ENCODE measurements at places on chromosomes 1 and 21.
A peak's percentile ranks its signal among the peaks of the same experiment; 100 is the strongest.

GRCh38 chr1:162087111-162087510 lies 17.6 kb downstream of the NOS1AP start:
- no peak for DNase-seq

DNA sequence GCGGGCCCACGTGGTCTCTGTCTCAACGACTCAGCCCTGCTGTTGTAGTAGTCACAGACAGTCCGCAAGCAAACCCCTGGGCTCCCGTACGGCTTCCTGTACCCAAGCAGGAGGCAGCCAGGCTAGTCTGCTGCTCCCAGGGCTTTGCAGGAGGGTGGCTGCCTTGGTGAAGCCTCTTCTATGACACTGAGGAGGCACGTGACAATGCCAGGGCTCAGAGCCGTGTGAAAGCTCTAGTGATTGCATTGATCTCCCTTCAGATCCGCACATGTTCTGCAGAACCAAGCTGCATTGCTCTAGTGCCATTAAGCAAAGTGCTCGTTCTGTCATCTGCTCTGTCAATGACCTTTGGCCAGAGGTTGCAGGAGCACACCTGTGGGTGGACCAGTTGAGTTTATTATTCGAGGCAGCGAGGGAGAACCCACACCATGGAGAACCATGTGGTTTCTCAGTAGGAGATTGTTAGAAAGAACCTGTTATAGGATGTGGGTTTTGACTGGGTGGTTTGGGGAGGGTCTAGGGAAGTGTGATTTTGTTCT lies 18.0 kb downstream of the UMODL1 start:
- DNase-seq = no peak

- DNase-seq = no peak
These were observed 124.7 kb downstream of the CASZ1 start for GRCh38 chr1:10671622-10672342.

- DNase-seq = no peak
These were observed 5.2 kb downstream of the OLIG1 start for GRCh38 chr21:33075128-33075527.

- no peak for DNase-seq
These were observed 843 bp upstream of the BCAN start for GRCh38 chr1:156640842-156641706.

GRCh38 chr1:153679337-153680119 lies 1.0 kb downstream of the NPR1 start:
- no peak for DNase-seq

DNA sequence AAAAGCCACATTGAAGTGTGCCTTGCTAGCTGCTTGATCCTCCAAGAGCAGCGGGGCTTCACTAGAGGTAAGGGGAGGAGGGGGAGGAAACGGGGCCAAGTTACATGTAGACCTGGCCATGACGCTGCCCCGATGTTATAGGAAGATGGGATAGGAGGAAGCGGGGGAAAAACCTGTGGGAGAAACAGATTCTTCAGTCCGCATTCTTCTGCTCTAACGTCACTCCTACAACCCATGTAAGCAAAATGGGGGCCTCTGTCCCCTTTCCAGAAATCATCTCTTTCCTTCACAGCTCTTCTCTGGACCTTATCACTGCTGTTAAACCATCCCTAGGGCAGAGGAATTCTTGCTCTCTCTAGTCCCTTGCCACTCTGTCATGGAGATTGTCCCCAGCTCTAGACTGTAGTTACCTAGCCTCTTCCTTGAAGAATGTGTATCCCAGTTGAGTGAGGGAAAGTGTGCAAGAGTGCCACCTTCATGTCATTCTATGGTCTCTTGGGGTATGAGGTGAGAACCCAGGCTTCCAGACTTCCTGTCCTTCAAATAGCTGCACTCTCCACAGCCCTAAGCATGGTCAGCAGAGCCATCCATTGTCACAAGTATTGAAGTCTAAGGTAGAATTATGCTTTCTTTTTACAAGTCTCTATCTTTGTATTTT lies 11.4 kb downstream of the PLEKHO1 start:
- no peak for DNase-seq

GRCh38 chr1:22262583-22262982 lies 119.7 kb upstream of the WNT4 start:
- DNase-seq = no peak

- DNase-seq = peak; percentile 36
These were observed 36.8 kb downstream of the UBE2U start for GRCh38 chr1:64240206-64240605.

DNA sequence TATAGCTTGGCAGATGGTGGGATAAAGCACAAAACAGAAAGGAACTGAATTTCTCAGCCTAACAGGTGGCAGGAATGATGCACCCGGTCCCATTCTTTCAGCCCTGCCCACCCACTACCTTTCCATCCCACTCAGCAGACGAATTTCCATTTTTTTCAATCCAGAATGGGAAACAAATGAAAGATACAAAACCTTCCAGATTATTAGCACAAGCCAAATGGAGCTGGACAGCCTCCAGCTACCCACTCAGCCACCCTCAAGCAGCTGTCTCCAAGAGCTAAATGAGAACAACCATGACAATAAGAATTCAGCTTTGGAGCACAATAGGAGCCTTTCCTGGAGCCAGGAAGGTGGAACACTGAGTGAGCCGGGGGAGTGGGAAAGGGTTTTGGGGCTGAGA lies 96.3 kb upstream of the ST6GALNAC5 start:
- DNase-seq = no peak

DNA sequence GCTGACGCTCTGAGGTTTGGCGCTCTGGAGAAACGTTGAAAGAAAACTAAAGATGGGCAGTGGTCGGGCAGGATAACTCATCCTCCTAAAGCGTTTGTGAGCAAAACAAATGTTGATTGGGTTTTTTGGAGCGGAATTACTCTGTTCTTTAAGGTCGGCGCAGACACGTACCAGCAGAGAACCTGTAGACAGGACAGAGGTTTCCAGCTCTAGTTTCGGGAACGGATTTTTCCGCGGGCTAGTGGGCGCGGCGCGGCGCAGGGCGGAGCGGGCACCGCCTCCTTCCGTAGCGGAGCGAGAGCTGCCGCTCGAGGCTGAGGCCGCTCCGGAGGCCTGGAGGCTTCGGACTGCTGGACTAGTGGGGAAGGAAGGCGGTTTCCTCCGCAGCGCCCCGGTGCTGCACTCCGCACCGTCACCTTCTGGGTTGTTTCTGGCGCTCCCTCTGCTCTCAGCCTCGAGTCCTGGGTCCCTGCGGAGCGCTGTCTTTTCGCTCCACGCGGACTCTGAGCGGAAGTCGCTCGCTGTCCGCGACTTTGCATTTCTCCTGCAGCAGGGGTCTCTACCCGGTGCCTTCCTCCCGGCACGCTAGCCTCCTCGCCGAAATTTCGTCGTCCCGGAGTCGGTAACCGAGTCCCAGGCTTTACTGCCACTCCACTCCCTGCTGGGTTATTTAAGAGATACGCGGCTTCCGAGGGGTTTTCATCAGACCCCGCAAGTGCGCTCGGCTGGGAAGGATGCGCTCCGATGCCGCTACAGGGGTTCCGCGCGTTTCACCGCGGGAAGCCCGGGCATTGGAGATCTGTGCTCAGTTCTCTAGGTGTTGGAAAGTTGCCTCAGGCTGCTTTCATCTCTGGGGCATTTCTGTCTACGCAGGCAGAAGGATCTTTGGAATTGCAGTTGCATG lies 7.0 kb downstream of the FOXD2 start:
- DNase-seq = peak; percentile 38

- DNase-seq = no peak
These were observed 21.5 kb downstream of the CLSPN start for GRCh38 chr1:35748326-35748725.

DNA sequence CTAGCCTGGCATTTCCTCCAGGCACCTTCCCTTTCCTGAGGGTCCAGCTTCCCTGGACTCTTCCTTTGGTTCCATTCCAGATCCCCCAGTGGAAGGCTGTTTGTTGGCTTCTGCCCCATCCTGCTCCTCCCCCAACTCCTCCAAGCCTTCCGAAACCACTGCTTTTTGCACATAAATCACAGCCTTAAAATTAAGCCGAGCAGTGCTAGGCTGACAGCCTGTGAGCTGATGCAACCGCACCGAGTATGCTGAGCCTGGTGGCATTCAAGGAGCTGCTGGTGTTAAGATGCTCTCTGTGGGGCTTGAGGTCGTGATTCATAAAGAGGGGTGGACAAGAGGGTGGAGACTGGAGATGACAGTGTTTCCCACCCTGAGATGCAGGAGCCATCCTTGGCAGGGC lies 266.6 kb upstream of the C1orf174 start:
- DNase-seq = no peak

GRCh38 chr1:24233684-24234600 lies 46.9 kb upstream of the IFNLR1 start:
- DNase-seq = no peak

- DNase-seq = no peak
These were observed 8.3 kb downstream of the PPFIA4 start for GRCh38 chr1:203034422-203035110.

DNA sequence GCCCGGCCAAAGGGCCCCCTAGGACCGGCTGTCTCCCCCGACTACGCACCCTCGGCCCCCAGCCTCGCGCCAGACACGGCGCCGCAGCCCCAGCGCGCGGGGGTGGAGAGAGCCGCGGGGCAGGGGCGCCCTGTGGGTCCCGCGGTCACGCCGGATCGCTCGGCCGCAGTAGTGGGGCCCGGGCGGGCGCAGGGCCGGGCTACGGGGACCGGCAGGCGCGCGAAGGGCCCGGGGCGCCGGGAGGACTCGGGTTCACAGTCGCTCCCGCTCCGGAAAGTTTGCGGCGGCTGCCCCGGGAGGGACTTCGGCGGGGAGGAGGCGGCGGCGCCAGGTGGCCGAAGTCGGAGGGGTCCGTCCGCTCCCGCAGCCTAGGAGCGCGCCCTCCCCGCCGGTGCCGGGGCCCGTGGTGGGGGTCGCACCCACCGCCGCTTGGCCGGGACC lies 7.1 kb upstream of the ZNF669 start:
- peak; percentile 62 for DNase-seq

- DNase-seq = no peak
These were observed 6.6 kb downstream of the TADA1 start for GRCh38 chr1:166869318-166870099.

DNA sequence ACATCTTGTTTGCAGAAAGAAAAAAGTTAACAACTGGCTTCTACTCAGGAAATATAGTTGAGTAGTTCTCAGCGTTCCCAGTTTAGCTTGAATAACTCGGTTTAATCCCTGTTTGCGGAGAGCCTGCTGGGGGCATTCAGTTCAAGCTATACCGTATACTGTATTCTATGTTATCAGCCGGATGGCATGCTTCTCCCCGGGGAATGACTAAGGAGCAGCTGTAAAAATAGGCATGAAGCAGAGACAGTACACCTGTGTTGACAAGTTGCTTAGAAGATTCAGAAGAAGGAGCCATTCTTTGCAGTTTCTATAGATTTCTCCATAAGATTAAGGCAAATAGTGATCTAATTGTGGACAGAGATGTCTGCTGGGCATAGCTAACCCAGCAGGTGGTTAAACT lies 267.8 kb upstream of the NCAM2 start:
- no peak for DNase-seq

- no peak for DNase-seq
These were observed 231.6 kb downstream of the MRPL39 start for GRCh38 chr21:25375675-25376074.

DNA sequence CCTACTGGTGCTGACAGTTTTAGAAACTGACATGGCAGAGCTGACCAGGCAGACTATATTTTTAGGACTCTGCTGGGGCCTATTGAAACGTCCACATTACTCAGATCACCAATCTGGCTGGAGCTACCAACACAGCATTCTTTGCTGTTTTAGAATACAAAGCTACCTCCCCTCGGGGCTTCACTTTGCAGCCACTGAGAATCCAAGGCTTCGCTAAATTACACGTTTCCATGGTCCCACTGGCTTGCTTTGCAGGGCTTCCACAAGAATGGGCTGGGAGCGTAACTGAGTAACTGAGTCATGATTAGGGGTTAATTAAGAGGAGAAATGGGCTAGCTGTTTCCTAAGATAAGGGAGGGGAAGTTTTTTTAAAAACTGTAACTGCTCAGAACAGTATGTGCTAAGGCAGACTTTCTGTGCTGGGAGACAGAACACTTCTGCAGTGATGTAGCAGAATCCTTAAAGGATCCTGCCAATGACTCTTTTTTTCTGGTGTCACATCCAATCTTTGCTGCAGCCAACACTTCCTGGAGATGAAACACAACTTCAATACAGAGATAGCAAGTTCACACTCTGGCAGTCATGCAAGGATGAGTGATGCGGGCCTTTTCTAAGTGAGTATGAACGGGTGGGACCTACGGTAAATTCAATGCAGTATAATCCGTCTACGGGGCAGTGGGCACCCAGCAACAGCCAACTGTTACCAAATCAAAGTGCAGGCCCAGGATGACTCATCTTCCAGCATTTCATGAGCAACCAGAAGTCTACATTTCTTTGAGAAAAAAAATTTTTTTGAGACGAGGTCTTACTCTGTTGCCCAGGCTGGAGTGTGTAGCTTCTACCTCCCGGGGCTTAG lies 21.5 kb downstream of the NDUFS5 start:
- DNase-seq = peak; percentile 89

- DNase-seq = no peak
These were observed 85.5 kb downstream of the ADAMTS1 start for GRCh38 chr21:26759731-26760130.

- no peak for DNase-seq
These were observed 81.0 kb upstream of the PLD5 start for GRCh38 chr1:242605521-242605920.

DNA sequence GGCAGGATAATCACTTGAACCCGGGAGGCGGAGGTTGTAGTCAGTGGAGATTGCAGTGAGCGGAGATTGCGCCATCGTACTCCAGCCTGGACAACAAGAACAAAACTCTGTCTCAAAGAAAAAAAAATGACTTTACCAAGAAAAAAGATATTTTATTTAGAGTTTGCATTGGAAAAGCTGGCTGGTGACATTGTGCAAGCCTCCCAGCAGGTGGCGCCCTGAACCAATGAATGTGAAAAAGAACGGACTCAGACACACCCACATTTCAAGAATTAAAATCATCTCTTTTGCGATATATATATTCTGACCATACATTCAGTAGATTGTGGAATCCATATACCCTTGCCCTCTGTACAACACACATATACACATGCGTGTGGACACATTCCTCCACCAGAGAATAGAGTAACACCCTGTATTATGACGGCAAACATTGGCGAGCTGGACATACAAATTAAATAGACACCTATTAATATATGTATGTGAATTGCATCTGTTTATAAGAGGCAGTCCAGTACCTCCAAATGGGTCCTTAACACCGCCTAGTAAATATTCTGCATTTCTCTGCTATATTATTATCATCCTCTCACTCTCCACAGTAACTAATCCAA lies 39.0 kb upstream of the CADM3 start:
- DNase-seq = peak; percentile 81

DNA sequence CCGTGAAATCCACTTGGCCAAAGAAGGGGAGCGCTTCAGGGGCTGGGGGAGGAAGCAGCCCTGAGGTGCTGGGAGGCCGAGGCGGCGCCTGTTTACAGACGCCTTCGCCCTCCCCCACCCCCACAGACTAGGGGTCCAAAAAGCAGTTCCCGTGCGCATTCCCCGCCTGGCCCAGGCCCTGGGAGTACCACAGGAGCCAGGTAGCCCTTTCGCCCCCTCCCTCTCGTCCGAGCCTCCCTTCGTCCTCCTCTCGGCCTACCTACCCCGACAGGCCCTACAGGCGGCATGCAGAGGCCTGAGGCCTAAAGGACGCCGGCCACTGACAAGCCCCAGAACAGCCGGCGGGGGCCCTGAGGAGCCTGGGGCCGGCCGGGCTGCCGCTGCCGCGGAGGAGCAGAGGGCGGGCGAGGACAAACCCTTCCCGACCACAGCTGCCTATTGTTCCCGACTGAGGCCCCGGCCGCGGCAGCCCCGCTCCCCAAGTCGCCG lies 522 bp downstream of the RC3H1 start:
- DNase-seq = peak; percentile 64

- no peak for DNase-seq
These were observed 23.7 kb downstream of the PSMG1 start for GRCh38 chr21:39159342-39160063.

- DNase-seq = no peak
These were observed 119.1 kb upstream of the DMRTA2 start for GRCh38 chr1:50542362-50542761.
